Right atrium auricular region (tissue), 2 donors: ENCODE measurements at places on chromosomes 6 and 20. TPM values are rescaled to one million over a fixed set of nuclear protein-coding genes. Genes with fewer than 3 reads are reported as not detected.

RIPPLY2 gene
- not detected for total RNA-seq

- peak; percentile 81 for DNase-seq
These were observed 121.5 kb upstream of the NEDD9 start for GRCh38 chr6:11353921-11354389.

- no peak for DNase-seq
These were observed 13.5 kb downstream of the MBOAT1 start for GRCh38 chr6:20198775-20199174.

BPIFA3 gene
- not detected for total RNA-seq

GRCh38 chr6:123016431-123017103 is 20.5 kb downstream of the CLVS2 start:
- DNase-seq: no peak
